Stimulated activated CD8-positive, alpha-beta memory T cell treated with anti-CD3 and anti-CD28 coated beads, Interleukin-4, amount 100 ng/mL, for 1 hour (primary cell): ENCODE measurements at places on chromosomes 13 and 19.

GRCh38 chr13:111992911-111993310 is 74.0 kb upstream of the SOX1 start:
- no peak for DNase-seq

- DNase-seq = no peak
Observed at GRCh38 chr19:18269070-18269723, 5.1 kb downstream of the IQCN start.

DNA sequence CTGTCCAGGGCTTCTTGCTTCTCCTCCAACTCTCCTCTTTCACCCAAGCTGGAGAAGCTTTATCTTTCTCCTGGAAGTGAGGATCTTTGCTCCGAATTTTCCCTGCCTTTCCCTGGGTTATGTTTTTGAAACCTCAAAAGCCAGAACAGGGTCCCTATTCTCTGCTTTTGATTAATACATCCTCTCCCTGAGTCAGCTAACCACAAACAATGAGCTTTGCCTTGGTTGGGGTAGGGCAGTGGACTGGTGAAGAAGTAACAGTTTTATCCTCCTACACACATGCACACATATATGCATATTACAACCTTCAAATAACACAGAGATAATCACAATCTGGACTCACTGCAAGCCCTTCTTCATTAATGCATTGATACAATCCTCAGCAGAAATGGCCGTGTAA is 44.6 kb downstream of the DLEU7 start:
- DNase-seq = no peak

GRCh38 chr19:3684054-3684816 is 16.0 kb downstream of the PIP5K1C start:
- DNase-seq = no peak

- DNase-seq = no peak
Observed at GRCh38 chr19:38229585-38230073, 5.6 kb upstream of the DPF1 start.

DNA sequence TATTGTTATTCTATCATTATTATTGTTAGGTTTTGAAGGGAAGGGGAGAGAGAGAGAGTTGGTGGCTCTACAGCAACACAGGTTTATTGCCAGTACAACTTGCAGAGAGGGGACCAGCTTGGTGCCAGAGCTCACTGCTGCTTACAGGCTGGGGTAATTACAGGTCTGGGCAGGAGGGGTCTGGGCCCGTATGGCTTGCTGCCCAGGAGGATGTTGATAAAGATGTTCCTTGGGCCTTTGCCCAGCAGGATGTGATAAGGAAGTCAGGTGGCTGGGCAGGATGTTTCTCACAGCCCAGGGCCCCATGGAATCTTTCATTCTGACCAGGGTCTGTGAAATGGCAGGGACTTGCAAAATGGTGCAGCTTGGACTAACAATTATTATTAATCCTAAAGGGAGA is 64.2 kb upstream of the ZNF599 start:
- no peak for DNase-seq

DNA sequence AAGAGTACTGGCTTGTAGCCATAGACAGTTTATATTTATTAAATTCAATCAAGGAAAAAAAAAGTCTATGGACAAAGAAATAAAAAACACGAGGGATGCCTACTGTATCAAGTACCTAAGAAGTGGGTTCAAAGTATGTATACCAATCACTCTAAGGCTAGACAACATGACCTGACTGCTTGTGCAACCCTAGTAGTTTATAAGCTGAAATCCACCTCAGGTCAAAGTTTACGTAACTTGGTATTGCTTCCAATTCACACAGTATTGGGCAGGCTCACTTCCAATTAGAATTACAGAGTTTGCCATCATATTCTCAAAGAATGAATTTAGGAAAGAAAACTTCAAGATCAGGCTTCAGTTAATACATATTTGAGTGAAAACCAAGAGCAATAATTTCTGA is 657.8 kb downstream of the DACH1 start:
- no peak for DNase-seq

- DNase-seq = no peak
Observed at GRCh38 chr19:50741179-50741933, 18.2 kb downstream of the CLEC11A start.

DNA sequence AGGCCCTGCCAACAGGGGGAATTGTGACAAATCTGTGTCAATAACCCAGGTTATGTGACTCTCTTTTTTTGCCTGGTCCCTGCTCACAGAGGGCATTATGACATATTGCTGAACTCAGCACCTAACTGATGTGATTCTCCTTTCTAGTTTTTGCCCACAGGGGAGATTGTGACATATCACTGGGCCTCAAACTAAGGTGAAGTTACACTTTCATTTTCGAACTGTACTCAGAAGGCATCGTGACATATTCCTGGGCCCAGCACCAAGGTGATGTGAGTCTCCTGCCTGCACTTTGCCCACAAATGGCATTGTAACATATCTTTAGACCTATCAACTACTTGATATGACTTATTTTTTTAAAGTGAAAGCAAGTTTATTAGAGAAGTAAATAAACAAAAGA is 83.0 kb downstream of the ZNF728 start:
- DNase-seq = no peak

GRCh38 chr13:49418206-49418605 is 25.7 kb downstream of the CAB39L start:
- no peak for DNase-seq

- DNase-seq = no peak
Observed at GRCh38 chr13:33153421-33154404, 131.8 kb downstream of the STARD13 start.

DNA sequence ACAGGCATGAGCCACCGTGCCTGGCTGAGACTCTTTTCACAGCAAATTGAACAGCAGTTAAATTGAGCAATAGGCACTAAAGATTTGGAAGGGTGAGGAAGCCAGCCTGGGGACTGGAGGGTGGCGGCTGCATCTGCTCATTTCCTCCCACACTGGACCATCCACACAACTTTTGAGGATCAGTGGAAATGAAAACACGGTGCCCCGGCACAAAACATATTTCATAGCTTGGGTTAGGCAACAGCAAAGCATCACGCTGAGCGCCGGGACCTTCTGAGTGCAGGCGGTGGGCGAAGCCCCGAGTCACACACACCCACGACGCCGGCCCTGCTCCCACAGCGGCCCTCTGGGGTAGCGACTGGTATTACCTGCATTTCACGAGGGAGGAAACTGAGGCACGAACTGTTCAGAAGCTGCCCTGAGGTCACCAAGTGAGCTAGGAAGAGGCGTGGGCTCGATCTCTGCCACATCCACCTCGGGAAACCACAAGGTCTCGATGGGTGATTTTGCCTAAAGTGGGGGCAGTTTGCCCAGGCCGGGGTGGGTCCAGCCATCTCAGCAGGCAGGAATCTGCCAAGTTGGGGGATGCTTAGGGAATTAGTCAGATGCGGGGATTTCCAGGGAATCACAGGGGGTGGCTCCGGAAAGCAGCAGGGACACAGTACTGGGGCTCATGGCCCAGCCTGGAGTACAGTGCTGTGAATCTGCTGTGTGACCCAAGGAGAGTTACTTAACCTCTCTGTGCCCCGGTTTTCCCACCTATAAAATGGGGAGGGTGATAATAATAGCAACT is 3.5 kb upstream of the SBNO2 start:
- no peak for DNase-seq
